Adrenal gland (tissue), 19 donors: ENCODE measurements at places on chromosomes 1 and 21. TPM values are rescaled to one million over a fixed set of nuclear protein-coding genes. Genes with fewer than 3 reads are reported as not detected.

The LENEP gene
- polyA plus RNA-seq = not detected

The PDXK gene
- polyA plus RNA-seq = 92.5 TPM

The FALEC gene
- polyA plus RNA-seq = not detected

The CLCA1 gene
- polyA plus RNA-seq = not detected

The GUCA2A gene
- polyA plus RNA-seq = not detected

The CD52 gene
- 239 TPM for polyA plus RNA-seq

The PRKAA2 gene
- polyA plus RNA-seq = 0.74 TPM

The SLC9C2 gene
- 0.34 TPM for polyA plus RNA-seq

The CASP9 gene
- 55.7 TPM for polyA plus RNA-seq

The TMCO4 gene
- polyA plus RNA-seq = 28.3 TPM

The LIN28A gene
- polyA plus RNA-seq = not detected

The TMPRSS2 gene
- not detected for polyA plus RNA-seq

The C8A gene
- polyA plus RNA-seq = not detected

The CCDC24 gene
- 52.5 TPM for polyA plus RNA-seq

The OR4F16 gene
- polyA plus RNA-seq = not detected

The SPOCD1 gene
- 2.4 TPM for polyA plus RNA-seq

The IFNLR1 gene
- 1.8 TPM for polyA plus RNA-seq
